ENCODE measurements at places on chromosomes 3 and 15. TPM values are rescaled to one million over a fixed set of nuclear protein-coding genes. Genes with fewer than 3 reads are reported as not detected.

The CD200R1 gene
- 3.3 TPM for total RNA-seq

The HDGFL3 gene
- 38.6 TPM for total RNA-seq

The MEIS2 gene
- 60.2 TPM for total RNA-seq

The MNS1 gene
- total RNA-seq: 0.42 TPM

The SLC24A5 gene
- total RNA-seq: not detected

The THBS1 gene
- 4,072 TPM for total RNA-seq

The MINDY4B gene
- not detected for total RNA-seq

The P3H2 gene
- total RNA-seq: 15.6 TPM

Measured in esophagus muscularis mucosa (tissue), 4 donors.